Stimulated activated CD4-positive, alpha-beta T cell treated with anti-CD3 and anti-CD28 coated beads, Interleukin-1b, Interleukin-23, amount 100 ng/mL, for 48 hours (primary cell): ENCODE measurements at places on chromosomes 2 and 18.

GRCh38 chr2:29269765-29270109, 154.5 kb downstream of the CLIP4 start:
- DNase-seq = no peak

DNA sequence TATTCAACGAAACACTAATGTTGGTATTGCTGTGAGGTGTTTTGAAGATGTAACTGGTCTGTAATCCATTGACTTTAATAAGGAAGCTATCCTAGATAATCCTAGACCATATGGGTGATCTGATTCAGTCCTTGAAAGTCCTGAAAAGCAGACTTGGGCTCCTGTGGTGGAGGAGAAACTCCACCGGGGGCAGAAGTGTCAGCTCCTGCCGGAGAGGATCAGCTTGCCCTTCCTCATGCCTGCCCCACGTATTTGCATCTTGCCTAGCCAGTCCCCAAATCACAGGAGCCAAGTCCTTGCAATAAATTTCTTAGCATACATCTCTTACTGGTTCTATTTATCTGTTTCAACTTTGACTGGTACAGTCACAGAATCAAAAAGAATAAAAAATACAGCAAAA, 144.2 kb upstream of the DLGAP1 start:
- no peak for DNase-seq

GRCh38 chr18:6054256-6054842, 159.0 kb upstream of the TMEM200C start:
- no peak for DNase-seq

- no peak for DNase-seq
Measured at GRCh38 chr2:237726401-237726830, 72.2 kb upstream of the RBM44 start.

DNA sequence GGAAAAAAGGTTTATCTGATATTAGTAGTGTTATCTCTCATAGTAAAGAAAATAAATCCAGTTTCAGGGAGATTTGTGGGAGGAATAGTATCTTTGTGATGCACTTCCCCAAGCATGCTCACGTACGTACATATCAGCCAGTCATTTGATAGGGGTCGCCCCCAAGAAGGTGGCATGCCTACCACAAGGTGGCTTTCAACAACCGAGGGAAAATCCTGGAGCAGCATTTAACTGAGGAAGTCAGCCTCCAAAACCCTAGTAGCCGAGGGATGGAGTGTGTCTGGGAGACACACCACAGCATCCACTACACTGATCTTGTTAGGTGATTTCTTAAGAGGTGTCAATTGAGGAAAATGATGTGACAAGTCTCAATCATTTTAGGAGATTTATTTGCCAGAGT, 623.9 kb downstream of the NYAP2 start:
- DNase-seq = no peak

GRCh38 chr2:129248198-129248597, 731.3 kb upstream of the RAB6C start:
- no peak for DNase-seq

GRCh38 chr2:97831121-97831520, 117.7 kb downstream of the ZAP70 start:
- no peak for DNase-seq

GRCh38 chr18:49733321-49733720, 80.0 kb downstream of the ACAA2 start:
- DNase-seq = no peak

DNA sequence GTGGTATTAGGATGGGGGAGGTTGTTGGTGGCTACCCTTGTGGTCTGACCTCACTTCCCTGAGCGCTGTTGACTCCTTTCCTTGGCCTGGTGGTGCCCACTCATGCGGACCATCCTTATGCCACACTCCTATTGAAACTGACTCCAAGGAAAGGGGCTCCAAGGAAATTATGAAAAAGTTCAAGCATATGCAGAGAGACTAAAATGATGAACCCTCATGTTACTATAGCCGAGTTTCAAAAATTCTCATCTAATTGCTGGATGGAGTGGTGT, 96.2 kb upstream of the STPG4 start:
- DNase-seq = no peak

DNA sequence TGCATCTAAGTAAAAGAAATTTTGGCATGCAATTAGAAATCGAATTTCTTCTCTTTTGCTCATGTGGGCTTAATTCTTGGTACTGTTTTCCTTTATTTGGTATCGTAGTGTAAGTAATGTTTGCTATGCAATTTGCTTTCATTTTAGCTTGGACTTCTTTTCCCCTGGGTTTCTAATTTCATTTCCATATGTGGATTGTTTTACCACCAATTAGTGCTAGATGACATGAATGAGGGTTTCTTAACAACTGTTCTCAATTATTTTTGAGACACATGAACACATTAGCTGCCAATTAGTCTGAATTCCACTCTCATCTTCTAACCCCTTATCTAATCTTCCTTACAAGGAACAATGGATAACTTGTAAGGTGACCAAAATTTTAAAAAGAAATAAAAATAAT, 1047.2 kb upstream of the PIK3C3 start:
- no peak for DNase-seq

- no peak for DNase-seq
Measured at GRCh38 chr2:165777522-165778186, 16.4 kb downstream of the GALNT3 start.

GRCh38 chr18:76874642-76875389, 52.5 kb downstream of the ZNF236 start:
- DNase-seq = peak; percentile 37

DNA sequence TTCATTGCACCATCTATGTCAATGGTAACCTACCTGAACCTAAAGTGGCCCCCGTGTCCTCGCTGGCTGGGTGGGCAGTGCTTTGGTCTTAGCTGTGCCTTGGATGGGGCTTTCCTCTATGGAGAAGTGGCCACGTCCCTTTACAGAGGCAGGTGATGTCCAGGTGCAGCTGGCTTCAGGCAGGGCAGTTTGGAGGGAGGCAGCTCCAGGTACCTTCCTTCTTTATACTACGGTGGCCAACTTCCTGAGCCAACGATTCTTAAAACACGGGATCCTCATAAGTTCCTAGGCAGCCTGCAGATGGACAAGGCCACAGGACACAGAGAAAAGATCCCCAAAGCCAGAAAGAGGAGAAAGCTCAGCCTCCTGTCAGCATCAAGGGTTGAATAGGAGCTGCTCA, 517.3 kb upstream of the HS6ST1 start:
- no peak for DNase-seq

DNA sequence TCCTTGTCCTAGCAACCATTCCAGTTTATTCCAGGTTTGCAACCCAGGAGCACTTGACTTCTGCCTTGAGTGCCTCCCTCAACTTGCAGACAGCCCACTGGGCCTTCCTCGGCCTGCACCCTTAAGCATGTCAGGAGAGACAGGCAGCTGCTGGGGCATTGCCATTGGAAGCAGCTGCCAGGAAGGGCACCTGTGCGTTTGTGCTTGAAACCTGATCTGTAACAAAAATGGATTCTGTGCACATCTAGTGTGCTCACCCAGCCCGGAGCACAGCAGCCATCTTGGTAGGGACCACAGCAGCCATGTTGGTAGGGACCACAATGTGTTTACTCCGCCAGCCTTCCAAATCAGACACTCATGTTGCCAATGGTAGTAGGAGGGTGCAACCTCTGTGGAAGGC, 44.3 kb upstream of the GLI2 start:
- no peak for DNase-seq

DNA sequence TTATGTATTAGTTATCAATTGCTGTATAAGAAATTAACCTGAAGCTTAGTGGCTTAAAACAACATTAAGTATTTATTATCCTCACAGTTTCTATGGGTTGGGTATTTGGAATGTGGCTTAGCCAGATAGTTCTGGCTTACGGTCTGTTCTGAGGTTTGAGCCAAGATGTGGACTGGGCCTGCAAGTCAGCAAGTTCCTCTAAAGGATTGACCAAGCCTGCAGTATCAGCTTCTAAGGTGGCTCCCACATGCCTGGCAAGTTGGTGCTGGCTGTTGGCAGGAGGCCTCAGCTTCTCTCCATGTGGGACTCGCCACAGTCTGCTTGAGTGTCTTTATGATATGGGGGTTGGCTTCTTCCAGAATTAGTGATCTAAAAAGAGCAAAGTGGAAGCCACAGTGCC, 45.0 kb upstream of the TCF4 start:
- DNase-seq = no peak

GRCh38 chr2:96524482-96525210, 11.9 kb upstream of the ARID5A start:
- no peak for DNase-seq

- DNase-seq = no peak
Measured at GRCh38 chr18:62336618-62337017, 11.5 kb downstream of the TNFRSF11A start.

- no peak for DNase-seq
Measured at GRCh38 chr18:10936176-10937053, 213.0 kb downstream of the PIEZO2 start.

DNA sequence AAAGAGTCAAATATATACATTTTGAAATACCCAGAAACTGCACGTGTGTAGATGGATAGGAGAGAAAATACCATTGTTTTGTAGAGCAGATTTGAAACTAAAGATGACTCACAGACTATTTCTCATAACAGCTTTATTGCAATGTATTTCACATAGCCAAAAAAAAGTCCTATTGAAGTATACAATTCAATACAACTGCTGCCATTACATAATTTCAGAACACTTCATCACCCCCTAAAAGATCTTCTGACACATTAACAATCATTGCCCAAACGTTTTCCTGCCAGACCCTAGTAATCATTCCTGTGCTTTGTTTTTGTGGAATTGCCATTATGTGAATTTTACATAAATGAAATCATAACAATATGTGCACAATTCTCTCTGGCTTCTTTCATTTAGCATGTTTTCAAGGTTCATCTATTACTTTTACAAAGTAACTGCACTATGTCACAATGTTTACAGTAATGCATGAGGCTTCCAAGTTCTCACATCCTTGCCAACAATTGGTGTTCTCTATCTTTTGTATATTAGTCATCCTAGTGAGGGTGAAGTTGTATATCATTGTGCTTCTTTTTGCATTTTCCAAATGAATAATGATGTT, 378.6 kb upstream of the CWC22 start:
- no peak for DNase-seq

DNA sequence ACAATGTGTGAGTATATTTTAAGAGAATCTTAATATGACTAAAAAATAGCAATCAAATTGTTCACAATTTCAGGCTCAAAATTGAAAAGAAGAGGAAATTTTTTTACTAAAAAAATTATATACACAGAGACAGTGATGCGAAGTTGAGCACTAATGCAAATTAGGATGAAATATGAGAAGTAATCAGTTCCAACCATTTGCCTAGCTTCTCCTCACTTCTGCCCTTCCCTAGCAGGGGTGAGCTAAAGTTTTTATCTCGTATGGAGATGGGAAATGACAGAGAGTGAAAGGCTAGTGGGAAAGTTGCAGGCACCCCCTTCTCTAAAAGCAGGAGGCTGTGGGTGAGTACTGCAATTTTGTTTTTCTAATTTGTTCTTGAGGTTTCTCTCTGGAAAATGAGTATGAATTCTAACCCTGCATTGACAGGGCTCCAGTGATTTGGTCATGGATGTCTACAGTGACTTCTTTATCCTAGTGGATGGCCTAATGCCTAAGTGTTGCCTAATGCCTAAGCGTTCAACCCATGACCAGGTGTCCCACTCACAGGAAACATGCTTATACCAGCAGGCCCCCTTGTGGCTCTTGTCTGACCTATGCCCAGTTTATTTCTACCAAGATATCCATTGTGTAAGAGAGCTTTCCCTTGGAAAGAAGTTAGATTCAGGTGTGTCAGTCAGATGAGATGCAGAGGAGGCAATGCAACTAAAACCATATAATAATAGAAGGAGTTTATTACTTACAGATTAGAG, 78.0 kb upstream of the HNMT start:
- no peak for DNase-seq

DNA sequence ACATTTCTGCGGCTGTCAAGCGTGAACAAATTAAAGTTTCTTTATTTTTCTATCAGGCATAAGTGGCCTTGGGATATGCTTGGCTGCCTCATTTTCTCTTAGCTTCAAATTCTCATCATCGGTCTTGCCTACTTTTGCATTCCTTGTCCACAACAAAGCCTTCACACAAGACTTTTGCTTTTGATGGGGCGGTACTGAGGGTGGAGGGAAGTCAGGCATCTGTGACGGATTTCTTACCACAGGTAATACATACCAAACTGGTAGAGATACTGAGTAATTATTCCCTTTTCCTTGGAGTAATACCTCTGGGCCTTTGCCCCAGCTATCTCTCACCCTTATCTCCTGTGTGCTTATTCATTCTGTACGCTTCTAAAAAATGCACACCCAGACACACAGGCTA, 468.3 kb upstream of the RGPD4 start:
- no peak for DNase-seq

- no peak for DNase-seq
Measured at GRCh38 chr18:10482363-10482984, 28.0 kb downstream of the APCDD1 start.
